Naive B cell (primary cell): ENCODE measurements at places on chromosomes 5 and 9.

GRCh38 chr5:134005417-134006061, 764 bp upstream of the VDAC1 start:
- no peak for DNase-seq

GRCh38 chr9:29078063-29078666, 1504.9 kb upstream of the C9orf72 start:
- no peak for DNase-seq

DNA sequence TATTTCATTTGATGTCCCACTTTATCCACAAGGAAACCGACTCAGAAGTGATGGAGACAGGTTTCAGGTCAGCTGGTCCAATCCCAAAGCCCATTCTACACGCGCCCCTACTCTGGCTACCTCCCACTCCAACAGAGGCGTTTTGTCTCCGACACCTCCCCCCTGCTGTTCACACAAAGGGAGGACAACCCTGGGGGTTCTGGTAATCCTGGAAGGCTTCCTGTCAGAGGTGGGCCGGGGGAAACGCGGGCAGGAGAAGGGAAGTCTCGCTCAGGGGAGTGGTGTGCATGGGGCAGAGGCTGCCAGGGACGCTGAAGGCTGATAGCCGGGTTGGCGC, 39.7 kb upstream of the GABRP start:
- DNase-seq, result no peak

DNA sequence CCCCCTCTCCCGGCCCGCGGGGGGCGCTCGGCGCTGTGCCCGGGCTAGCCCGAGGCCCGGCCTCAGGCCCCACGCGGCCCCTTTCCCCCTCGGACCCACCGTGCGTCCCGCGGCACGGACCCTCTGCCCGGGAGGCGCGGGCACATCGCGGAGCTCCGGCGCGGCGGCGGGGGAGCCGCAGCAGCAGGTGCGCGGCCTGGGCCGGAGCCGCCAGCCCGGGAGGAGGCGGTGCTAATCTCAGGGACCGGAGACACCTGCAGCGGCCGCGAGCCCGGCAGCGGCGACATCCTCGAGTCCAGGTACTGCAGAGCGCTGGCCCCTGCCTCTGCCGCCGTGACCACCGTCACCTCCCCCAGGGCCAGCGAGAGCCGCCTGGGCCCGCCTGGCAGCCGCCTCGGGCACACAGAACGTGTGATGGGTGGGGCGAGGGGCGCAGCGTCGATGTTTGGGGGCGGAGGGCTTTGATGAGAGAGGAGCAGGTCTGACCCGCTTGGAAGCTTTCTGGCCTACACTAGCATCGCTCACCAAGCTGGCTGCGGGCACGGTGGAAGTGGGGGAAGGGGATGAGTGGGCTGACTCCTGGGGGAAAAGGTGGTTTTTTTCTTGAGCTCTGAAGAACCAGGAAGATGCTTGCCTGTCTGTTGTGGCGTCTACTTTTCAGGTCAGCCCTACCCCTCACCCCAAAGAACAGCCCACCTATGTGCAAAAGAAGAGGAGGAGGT, 524 bp downstream of the CYFIP2 start:
- DNase-seq, result peak; percentile 77

DNA sequence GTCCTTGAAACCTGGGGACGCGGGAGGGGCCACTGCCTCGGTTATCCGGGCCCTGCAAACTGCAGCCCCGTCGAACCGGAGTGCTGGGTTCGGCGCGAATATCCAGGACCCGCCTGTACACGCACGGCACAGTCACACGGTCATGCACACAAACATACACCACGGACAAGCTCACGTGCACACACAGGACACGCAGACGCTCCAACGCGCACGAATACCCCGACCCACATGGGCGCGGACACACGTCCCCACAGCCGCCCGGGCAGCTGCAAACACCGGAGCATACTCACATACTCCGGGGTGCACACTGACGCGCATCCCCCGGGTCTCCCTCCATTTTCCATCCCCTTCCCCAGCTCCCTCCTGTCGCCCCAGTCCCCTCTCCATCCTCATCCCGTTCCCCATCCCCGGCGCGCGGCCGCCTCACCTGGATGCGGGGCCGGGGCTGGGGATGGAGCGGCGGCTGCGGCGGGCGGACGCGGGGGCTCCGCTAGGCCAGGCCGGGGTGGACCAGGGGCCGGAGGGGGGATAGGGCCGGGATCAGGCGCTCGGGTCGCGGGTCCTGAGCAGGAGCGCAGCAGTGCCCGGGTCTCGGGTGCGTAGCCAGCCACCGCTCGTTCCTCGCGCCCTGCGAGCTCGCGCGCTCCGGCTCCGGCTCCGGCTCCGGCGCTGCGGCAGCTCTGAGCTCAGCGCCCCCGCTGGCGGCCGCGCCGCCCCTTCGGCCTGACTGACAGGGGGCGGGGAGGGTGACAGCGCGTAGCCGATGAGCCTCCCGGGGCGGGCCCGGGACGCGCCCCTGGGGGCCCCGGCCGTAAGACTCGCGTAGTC, at the start of the genes EIF4E1B and SNCB:
TSS of gene EIF4E1B (plus strand) at position 823 of the 828 bp plus-strand sequence. CDS start 12,113 bp downstream, outside the sequence.
TSS of gene SNCB (minus strand) at position 682 of the 828 bp plus-strand sequence. CDS start 880 bp downstream, outside the sequence.
- peak; percentile 68 for DNase-seq

DNA sequence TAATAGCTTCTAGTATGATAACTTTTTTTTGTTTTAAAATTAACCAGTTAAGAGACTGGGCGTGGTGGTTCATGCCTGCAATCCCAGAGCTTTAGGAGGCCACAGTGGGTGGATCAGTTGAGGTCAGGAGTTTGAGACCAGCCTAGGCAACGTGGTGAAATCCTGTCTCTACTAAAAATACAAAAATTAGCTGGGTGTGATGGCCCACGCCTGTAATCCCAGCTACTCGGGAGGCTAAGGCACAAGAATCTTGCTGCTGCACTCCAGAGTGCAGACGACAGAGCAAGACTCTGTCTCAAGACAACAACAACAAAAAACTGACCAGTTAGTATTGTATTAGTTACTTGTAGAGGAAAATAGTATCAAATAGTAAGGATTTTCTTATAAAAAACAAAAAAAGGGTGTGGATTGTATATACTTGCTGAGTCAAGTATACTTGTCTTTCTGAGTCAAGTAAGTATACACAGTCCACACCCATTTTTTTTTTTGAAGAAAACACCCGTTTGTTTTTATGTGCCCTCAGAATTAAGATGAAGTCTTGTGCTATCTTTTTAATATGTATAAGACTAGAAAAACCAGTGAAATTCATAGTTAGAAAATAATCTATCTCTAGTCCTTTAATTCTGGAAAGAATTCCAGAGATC, 25.3 kb downstream of the UBAP1 start:
- DNase-seq, result no peak

GRCh38 chr9:133250741-133251170, 24.2 kb downstream of the ABO start:
- no peak for DNase-seq

DNA sequence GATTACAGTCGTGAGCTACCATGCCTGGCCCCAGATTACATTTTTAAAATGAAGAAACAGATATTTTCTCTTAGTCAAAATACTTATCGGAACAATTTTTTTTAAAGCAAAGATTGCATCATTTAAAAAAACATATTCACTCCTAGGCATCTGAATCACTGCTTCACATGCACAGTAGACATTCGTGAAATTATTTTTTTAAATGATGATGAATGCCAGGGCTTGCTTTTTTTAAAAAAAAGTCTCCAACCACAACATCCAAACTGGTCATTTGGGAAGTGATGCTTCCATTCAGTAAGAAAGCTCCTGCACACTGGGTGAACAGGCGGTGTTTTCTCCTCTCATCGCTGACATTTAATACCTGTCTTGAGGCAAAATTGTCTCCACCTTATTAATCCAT, 223.0 kb upstream of the DMRT1 start:
- no peak for DNase-seq

- no peak for DNase-seq
These were observed 31.2 kb upstream of the RAD23B start for GRCh38 chr9:107251756-107252322.

GRCh38 chr5:2181557-2181956, 298.8 kb upstream of the IRX4 start:
- no peak for DNase-seq

- DNase-seq, result no peak
These were observed 355.9 kb downstream of the PRELID2 start for GRCh38 chr5:145479271-145479670.

DNA sequence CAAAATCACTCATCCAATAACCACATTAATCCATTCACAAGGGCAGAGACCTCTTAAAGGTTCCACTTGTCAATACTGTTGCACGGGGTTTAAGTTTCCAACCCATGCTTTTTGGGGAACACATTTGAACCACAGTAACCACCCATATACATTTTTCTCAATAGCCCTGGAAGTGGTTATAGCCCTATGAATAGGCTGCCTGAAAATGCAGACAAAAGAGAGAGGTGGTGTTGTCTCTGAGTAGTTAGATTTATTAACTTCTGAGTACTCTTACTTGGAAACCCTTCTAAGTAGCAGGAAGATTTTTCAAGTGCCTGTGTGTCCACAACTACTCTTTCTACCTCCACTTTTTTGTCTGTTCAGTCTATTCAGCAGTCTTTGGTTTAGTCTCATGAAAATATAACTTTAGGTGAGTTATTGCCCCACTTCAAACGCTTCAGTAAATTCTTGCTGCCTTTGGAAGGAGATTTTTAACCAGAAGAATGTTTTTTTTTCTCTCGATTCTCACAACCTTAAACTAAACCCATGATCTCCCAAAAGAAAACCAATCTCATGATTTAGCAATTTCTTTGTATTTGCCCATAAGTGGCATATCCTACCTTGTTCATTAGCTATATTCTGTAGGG, 42.6 kb downstream of the ARHGEF28 start:
- DNase-seq, result no peak

DNA sequence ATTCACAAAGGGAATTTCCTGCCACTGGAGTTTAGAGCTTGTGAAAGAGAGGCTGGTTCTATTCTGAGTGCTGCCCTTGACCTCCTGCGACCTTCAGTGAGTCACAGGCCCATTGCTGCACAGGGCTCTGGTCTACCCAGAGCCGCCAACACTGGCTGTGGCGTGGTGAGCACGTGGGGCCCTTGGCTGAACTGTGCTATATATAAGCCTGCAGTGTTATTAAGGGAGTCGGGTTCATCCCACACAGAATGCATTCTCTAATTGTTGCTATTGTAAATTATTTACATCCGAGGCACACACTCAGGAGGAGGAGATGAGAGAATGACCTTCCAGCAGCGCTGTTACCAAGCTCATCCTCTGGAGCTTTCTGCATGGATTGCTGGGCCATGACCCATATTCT, 47.1 kb downstream of the BRINP1 start:
- no peak for DNase-seq

DNA sequence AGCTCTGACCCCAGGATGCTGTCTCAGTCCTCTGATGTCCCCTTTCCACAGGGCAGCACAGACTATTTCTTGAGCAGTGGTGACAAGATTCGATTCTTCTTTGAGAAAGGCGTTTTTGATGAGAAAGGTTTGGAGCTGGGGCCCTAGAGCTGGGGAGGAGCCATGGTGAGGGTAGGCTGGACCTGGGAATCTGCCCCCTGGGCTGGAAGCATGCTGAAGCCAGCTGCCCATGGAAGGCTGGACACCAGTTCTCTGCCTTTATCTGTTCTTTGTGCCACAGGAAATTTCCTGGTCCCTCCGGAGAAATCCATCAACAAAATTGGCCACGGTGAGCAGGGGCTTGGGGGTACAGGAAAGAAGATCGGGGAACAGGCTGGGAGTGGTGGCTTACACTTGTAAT, 12.9 kb downstream of the PHYHD1 start:
- DNase-seq, result no peak

GRCh38 chr5:176664479-176664878, 17.2 kb downstream of the TSPAN17 start:
- no peak for DNase-seq

- DNase-seq, result no peak
These were observed 31.6 kb downstream of the TMEM161B start for GRCh38 chr5:88236866-88237642.

DNA sequence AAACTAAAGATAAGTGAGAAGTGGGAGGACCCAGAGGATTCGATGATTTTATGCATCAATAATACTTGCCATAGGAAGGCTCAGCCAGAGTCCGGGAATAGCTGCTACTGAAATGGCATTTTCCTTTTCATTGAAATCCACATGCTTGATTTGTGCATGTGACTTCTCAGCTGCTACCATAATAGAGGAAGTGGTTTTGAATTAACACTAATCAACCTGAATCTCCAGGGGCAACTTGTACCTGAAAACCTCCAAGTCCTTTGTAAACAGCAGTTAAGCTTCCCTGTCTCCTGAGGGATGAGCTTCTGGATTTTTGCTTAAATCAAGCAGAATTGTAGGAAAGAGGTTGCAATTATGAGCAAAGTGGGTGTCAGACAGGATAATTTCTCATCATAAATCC, 124.9 kb downstream of the PPP2R2B start:
- DNase-seq, result no peak

GRCh38 chr9:36407122-36407723, 7.2 kb upstream of the RNF38 start:
- peak; percentile 61 for DNase-seq

DNA sequence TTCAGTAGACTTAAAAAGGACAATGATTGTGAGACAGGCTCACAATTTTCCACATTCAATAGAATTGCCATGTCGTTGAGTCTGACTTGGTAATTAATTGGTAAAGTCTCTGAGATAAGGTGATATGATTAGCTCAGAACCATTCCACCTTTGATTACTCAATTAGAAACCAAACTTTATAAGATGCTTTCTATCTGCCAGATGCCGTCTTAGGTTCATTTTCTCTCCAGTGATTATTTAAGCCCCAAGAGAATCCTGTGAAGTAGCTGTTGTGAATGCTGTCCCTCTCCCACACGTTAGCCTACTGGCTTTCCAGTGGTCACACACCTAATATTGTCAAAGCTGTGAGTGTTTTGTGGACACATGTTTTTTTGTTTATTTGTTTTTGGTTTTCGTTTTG, 528.9 kb upstream of the ZNF462 start:
- DNase-seq, result no peak

GRCh38 chr9:98584059-98584458, 124.7 kb downstream of the GABBR2 start:
- no peak for DNase-seq

DNA sequence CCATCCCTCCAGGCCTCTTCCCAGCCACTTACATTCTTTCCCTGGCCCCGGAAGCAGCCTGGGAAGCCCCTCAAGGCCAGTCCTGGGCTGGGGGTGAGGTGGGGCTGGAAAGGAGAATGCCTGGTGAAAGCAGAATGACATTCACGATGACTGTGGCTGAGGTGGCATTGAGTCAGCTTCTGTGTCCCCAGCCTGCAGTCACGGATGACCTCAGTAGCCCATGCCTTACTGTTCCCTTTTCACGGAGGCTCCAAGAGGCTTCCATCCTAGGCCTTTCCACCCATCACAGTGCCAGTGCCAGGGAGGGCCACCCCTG, 2.7 kb downstream of the PRDM12 start:
- no peak for DNase-seq

DNA sequence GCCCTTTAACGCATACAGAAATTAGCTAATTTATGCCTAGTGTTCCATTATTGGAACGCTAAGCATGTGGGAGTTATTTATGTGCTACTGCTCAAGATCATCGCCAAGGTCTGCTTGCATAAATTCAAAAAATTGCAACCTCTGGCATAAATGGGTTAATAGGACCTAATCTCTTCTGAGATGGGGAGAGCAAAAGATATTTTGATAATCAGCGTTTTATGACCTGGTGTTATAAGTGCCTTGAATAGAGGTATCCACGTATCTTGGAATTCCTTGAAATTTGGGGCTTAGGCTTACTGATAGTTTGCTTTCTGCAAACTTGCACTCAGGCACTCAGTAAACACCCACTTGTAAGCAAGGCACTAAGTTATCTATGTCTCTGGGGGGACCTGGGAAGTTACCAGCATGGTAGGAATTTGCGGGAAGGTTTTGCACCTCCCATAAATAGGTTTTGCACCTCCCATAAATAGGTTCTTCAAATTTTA, 1.8 kb downstream of the SUB1 start:
- DNase-seq, result no peak
